ENCODE measurements at places on chromosomes 2 and 18.

GRCh38 chr2:185132501-185133041 is 534.2 kb downstream of the ZNF804A start:
- no peak for DNase-seq

GRCh38 chr2:199057936-199058335 is 399.8 kb downstream of the SATB2 start:
- DNase-seq: no peak

- DNase-seq: no peak
These were observed 10.7 kb downstream of the BABAM2 start for GRCh38 chr2:27901234-27901633.

DNA sequence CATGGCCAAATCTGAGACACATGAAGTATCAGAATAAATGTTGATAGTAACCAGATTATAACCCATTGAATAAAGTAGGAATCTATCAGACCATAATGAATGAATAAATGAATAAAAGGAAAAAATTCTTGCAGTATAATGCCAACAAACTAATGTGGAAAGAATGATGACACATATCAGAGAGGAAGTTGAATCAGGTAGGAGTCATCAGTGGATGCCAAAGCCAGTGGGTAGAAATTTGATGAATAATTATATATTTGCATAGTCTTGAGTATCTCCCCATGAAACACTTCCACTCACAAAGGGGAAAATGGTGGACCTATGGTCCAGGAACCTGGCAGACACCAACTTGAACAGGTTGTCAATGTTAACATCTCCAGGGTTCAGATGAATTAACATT is 68.6 kb downstream of the GALNT3 start:
- no peak for DNase-seq

GRCh38 chr2:141994066-141994465 is 136.8 kb downstream of the LRP1B start:
- DNase-seq: no peak

DNA sequence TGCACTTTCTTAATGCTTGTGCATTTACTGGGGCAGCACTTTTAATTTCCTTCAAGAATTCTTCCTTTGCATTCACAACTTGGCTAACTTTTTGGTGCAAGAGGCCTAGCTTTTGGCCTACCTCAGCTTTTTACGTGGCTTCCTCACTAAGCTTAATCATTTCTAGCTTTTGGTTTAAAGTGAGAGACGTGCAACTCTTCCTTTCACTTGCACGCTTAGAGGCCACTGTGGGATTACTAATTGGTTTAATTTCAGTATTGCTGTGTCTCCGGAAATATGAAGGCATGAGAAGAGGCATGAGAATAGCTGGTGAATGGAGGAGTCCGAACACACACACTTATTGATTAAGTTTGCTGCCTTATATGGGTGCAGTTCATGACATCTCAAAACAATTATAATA is 354.1 kb downstream of the DLGAP1 start:
- DNase-seq: no peak

GRCh38 chr2:185583058-185583816 is 155.4 kb upstream of the FSIP2 start:
- DNase-seq: no peak

DNA sequence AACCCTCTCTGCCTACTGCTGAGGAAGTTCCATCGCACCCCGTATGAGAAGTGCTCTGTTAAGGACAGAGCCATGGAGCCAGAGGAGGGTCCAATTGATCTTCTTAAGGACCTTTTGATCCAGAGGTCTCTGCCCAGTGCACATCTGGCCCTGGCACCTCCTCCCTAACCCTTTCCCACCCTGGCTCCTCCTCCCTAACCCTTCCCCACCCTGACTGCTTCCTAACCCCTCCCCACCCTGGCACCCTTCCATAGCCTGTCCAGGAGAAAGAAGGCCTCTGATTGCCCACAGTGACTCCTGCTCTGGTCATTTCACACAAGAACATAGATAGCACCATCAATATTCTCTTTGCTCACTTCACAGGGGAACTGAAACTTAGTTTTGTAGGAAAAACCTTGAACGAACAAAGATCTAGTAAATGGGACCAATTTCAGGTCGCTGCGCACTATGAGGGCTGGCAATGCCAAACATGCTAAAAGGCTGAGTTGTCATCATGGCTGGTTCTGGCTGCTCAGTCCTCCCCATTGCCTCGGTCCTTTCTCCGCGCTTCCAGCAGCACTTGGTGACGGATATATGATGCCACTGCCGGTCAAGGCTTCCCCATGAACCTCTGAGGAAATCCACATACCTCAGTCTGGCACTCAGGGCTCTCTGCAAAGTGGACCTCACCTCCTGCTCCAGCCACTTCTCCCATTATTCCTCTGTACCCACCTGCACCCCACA is 49.2 kb downstream of the PKDCC start:
- no peak for DNase-seq

DNA sequence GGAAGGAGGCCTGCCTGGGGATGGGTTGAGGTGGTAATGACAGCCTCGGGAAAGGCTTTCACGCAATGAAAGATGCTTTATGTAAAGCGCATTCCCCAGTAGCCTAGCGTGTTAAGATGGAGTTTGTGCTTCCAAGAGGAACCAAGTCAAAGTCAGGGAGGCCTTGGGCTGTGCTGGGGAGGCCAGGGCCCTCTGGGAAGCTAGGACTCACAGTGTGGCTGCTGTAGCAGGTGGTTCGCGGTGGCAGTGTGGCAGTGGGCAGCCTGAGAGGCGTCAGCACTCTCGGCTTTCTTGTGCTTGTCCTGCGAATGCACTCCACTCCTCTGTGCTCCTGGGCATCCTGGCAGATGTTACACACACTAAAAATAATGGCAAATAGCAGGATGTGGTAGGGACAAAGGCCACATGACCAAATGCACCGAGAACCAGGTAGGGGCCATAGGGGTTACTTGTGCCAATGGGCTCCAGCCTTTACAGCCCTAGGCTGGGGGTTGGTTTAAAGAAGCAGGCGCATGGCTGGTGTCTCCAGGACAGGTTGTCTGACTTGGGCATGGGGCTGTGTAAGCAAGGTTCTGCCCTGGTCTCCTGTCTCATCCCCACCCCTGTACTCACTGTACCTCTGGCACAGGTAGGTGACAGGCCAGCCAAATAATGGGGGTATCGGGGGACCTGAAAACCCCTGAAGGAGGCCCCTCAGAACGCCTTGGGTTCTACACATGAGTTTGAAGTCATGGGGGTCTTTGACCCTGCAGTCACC is 154.4 kb upstream of the TWIST2 start:
- DNase-seq: no peak

DNA sequence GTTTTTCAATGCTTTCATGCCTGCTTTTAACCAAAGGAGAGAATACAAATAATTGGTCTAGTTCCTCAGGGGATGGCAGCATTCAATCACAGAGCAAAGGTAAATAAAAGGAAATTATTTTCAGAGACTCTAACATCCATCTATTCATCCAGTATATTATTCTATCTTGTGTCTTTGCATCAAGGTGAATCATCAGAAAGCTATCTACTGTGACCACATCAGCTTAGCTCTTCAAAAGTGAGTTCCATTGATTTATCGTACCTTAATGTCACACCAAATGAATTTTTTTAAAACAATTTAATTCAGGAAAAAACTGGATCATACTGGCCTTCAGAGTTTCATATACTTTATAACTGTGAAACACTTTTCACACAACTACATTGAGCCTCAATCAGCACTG is 66.1 kb downstream of the CHN1 start:
- DNase-seq: no peak

GRCh38 chr2:170715062-170715931 is at the start of gene SP5:
SP5 (plus strand) TSS chr2:170715337; CDS start chr2:170715513, 176 bp downstream.
- no peak for DNase-seq

DNA sequence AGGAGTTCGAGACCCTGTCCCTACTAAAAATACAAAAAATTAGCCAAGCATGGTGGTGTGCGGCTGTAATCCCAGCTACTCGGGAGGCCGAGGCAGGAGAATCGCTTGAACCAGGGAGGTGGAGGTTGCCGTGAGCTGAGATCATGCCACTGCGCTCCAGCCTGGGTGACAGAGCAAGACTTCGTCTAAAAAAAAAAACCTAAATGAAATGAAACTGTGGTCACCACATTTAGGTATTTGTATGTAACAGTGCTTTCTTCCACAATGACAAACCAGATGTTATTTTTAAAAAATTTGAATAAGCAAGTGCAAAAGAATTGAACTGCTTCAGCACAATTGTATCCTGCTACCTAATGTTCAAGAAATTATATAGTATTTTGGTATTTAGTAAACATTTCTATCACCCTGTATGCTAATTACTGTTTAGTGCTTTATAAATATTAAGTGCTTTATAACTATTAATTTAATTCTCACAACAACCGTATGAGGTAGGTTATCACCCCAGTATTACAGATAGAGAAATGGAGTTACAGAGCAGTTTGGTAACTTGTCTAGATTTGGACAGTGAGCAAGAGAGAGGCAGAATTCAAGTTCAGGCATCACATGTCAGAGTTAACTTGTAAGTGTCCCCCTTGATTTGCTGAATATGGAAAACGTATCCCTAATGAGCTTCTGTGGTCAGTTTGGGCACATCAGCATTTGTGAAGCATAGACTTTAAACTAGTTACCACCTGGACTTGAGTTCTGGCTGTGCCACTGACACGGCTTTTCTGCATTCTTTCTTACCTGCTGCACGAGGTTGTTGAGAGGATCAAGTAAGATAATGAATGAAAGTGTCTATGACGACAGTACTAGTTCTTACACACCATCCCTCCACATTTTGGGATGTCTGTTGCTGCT is 14.4 kb downstream of the PHLPP1 start:
- DNase-seq: no peak

GRCh38 chr2:207463433-207463832 is 66.3 kb upstream of the CREB1 start:
- no peak for DNase-seq

- DNase-seq: no peak
These were observed 242.4 kb upstream of the TANK start for GRCh38 chr2:160917850-160918249.

DNA sequence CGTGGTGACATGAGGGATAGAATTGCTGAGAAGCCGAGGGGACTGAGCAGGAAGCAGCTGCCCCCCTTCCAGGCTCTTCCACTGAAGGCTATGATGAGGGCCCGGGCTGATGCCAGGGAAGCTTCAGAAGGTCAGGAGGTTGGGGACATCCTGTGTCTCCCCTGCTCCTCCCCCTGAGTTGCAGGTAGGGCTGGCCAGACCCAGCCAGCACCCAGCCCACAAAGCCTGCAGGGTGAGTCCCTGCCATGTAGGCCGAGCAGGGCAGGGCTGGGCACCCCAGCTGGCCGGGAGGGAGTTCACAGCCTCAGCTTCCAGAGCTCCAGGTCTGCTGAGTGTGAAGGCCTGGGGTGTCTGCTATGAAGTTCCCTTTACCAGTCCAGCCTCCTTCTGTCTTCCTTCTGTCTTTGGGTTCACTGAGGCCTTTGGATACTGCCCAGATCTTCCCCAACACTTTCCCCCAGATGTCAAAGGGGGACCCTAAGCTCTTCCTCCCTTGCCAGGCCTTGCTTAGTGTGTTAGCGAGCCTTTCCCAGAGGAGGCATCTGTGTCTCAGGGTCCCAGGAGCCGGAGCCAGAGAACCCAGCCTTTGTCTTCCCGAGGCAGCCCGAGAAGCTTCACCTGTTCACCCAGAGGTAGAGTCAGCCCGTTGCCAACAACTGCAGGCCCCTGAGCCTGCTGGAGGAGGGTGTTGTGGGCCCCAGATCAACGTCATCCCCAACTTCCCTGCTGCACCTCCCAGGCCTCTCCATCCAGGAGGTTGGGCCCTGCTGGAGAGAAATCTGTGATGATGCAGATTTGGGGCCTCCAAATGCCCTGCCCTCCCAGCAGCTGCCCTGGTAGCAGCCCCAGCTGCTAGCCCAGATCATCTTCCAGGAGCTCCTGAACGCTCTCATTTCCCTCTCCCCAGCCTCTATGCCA is 3.6 kb upstream of the NCL start:
- no peak for DNase-seq

DNA sequence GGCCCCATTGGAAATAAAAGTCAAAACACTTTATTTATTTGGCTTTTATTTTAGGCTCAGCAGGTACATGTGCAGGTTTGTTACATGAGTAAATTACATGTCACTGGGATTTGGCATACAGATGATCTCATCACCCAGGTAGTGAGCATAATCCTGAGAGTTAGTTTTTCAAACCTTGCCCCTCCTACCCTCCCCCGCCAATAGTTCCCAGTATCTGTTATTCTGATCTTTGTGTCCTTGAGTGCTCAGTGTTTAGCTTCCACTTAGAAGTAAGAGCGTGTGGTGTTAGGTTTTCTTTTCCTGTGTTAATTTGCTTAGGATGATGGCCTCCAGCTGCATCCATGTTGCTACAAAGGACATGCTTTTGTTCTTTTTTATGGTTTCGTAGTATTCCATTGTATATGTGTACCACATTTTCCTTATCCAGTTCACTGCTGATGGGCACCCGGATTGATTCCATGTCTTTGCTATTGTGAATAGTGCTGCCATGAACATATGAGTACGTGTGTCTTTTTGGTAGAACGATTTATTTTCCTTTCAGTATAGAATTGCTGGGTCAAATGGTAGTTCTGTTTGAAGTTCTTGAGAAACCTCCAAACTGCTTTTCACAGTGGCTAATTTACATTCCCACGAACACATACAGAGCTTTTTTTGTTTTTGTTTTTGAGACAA is 47.9 kb downstream of the ARMC9 start:
- no peak for DNase-seq

DNA sequence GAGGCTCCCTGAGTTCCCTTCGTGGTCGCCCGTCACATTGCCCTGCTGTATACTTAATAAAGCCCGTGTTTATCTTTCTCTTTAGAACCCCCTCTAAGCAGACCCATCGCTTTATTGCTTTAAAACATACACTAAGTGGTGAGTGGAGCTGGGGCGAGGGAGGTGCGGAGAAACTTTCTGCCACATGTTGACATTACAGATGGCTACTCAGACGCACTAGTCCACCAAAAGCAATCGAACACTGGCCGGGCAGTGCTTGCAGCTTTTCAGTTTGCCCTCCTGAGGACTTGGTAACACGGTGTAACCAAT is 859 bp upstream of the COLEC12 start:
- no peak for DNase-seq

DNA sequence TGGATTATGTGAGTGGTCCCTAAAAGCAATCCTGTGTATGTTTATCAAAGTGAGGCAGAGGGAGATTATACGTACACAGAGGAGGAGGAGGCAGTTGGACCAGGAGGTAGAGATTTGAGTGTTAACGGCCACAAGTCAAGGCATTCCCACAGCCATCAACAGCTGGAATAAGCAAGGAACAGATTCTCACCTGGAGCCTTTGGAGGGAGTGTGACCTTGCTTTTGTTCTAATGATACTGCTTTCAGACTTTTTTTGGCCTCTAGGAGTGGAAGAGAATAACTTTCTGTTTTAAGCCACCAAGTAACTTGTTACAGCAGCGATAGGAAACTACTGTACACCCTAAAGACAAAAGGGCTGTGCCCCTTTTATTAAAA is 18.1 kb downstream of the LCLAT1 start:
- no peak for DNase-seq

DNA sequence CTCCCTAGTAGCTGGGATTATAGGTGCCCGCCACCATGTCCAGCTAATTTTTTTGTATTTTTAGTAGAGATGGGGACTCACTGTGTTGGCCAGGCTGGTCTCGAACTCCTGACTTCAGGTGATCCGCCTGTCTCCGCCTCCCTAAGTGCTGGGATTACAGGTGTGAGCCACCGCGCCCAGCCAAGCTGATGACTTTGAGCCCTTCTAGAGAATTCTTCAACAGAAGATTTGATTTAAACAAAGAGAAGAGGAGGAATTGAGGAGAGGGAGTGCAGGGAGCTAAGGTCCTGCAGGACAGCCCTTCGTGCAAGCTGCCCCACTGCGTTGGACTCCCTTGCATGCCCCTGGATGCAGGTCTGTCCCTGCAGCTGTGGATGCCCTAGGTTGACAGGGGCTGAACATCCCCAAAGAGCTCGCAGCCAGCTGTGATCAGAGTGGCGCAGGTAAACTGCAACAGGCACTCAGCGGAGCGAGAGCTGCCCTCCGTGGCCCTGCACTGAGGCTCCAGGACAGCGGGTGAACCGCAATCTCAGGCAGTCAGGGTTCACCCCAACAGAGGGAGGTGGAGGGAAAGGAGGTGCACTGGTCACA is 13.7 kb downstream of the ADRA2B start:
- no peak for DNase-seq
